ENCODE measurements at places on chromosomes 2 and 18.

DNA sequence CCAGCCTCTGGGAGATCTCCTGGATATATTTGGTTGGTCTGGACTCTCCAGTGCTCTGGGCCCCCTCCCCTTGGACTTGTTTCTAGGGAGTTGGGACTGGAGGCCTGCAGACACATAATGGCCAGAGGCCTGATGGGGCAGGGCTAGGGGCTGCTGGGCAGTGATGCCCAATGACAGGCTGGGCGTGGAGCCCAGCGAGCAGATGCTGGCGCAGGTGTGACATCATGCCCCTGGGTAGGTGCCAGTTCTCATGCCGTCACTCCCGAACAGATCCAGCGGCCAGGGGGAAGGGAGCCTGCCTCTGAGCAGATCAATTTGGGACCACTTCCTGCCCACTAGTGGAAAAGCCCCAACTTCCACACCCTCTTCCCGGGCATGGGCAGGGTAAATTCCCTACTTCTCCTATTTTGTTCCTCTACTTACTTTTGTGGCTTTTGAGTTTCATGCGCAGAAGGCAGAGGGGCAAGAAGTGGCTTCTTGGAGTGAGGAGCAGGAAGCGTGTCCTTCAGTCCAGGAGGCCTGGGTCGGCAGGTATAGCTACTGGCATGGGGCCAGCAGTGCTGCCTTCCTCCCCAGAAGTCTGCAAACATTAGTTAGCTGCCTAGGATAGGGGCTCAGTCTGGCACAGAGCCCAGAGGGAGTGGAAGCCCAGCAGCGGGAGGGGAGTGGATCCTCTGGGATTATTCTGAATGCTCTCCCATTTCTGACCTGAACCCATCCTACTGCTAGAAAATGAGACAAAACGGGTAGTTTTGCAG lies 6.1 kb downstream of the MPV17 start:
- DNase-seq: no peak

DNA sequence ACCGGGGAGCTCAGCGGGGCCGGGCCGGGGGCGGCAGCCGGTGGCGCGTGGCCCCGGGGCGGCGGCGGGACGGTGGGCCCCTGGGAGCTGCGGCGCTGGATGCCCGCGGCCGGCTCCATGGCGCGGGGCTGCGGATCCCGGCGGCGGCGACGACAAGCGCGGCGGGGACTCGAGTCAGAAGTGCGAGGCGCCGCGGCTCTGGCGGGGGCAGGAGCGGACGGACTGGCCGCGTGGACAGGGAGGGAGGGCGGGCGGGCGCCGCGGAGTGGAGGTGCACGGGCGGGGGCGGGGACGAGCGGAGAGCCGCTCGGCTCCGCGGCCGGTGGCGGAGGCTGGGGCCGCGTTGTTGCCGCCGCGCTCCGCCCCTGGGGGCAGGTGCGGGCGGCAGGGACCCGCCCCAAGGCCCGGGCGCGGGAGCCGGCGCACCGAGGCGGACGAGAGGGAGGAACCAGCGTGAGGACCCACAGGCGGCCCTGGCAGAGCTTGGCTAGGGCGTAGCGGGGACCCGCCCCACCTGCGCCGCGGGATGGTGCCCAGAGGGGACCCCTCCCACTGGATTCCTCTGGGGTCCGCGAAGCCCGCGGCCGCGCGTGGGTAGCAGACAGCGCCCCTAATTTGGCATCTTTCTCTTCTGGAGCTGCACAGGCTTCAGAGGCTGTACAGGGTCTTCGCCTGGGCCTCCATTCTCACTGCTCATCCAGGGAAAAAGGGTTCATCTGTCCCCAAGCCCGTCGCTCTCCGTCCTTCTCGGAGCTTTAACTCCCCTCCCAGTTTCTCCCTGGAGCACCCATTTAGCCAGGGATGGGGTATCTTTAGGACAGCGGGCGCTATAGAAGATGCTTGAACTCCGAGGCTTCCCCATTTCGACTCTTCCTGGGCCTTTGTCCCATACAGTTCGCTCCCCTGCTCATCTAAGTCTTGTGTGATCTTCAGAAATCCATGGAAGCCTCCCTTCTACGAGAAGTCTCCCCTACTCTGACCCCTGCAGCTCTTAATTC lies at the start of gene TMEM163:
TSS of gene TMEM163 (minus strand) at position 184 of the 998 bp plus-strand sequence.
- DNase-seq: peak; percentile 28

DNA sequence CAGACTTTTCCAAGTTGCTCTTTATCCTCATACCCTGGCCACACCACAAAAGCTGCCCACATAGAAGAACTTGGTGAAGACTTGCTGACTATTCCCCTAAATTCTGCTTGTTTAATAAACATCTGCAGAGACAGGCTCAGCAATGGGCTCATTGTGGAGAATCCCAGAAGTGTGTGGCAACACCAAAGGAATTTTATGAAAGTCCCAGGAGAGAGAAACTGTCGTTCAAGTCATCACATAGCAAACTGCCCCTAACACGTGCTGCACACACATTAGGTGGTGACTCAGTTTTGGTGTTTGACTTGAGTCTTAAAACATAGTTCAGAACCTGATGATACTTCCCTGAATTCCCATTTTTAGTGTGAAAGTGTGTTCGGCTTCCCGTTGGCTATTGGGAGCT lies 38.6 kb downstream of the CYP1B1 start:
- DNase-seq: no peak

- no peak for DNase-seq
These were observed 244.2 kb downstream of the EXOC6B start for GRCh38 chr2:72581560-72582181.

DNA sequence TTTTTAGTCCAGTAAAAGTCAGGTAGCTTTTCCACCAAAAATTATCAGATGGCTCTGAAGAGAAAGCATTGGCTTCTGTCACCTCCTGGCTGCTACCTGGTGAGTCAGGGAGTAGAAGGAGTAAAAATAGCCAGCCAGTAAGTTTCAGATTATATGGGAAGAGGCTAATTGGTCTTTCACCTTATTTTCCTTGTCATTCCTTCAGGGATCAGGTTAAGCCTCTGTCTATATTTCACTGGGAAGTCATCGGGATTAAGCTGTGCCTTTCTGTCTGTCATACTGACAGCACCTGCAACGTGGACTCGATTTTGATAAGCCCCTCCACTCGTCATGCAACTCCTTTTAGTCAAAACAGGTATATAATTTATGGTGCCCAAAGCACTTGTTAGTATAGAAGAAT lies 380.7 kb upstream of the CELF4 start:
- no peak for DNase-seq

GRCh38 chr2:81545626-81546025 lies 1241.1 kb upstream of the LRRTM1 start:
- DNase-seq: no peak

DNA sequence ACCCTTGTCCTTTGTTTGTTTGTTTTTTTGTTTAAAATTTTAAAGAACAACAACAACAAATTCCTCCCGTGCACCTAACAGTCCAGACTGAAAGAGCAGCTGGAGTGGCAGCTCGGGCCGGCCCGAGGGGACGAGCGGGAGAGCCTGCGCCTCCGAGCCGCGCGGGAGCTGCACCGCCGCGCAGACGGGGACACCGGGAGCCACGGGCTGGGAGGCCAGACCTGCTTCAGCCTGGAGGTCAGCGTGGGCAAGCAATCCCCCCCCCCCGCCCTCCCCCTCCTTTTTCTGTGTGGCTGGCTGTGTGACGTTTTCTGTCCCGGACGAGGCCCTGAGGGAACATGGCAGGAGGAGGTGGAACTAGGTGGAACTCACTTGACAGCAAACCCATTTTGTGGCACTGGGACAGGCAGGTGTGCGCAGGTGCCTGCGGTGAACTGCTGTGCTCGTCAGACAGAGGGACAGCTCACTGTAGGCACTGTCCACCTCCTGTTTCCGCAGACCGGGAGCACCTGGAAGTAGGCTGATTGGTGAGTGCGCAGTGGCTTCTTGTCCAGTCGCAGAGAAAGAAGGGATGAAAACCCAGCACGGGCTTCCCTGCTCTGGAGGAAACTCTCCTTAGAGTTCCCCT lies 80.6 kb downstream of the MTCL1 start:
- DNase-seq: no peak

DNA sequence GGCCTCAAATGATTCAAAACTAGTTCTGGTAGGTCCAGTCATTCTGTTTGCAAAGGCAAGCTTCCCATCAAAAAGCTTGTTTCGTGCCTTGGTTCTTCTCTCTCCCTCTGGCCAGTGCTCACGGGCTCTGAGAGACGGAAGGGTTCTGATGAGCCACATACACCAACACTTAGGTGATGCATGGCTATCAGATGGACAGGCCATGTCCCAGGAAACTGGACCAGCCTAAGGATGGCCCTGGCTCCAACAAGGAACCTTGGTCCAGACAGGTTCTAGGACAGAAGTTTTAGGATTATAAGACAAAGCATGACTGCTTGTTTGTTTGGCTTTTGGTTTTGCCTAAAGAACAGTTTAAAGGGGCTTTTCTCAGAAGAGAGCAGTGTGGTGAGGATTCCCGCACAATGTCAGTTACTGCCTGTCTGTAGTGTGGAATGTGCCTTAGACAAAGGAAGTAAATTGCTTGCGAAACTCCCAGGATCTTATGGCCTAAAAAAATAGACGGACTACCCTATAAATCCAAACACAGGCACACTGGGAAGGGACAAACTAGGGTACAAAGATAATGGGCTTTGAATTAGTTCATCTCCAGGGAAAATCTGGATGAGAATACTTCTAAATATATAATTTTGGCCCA lies 10.3 kb downstream of the CYP1B1 start:
- no peak for DNase-seq

GRCh38 chr2:38037757-38038621 lies 38.0 kb downstream of the CYP1B1 start:
- no peak for DNase-seq

DNA sequence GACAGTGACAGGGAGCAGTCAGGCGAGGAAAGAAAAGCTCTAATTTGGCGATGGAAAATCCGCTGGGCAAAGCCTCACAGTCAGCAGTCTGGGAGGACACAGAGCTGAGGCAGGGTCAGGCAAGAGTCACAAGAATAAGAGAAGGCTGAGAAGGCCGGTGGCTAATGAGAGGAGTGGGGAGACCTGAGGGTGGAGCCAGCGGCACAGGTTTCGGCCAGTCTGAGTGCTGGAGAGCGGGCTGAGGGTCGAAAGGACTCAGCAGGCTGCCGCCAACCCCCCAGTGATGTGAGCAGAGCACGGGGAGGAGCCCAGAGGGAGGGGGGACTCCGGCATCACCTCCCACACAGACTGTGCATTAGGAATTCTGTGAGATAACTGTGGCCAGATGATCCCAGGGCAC lies 500.6 kb upstream of the MYT1L start:
- no peak for DNase-seq

GRCh38 chr2:205699515-205700289 lies 17.4 kb downstream of the NRP2 start:
- no peak for DNase-seq

All from activated gamma-delta T cell (primary cell).